ENCODE measurements at places on chromosomes 1 and 21. TPM values are rescaled to one million over a fixed set of nuclear protein-coding genes. Genes with fewer than 3 reads are reported as not detected.
A peak's percentile ranks its signal among the peaks of the same experiment; 100 is the strongest.

DNA sequence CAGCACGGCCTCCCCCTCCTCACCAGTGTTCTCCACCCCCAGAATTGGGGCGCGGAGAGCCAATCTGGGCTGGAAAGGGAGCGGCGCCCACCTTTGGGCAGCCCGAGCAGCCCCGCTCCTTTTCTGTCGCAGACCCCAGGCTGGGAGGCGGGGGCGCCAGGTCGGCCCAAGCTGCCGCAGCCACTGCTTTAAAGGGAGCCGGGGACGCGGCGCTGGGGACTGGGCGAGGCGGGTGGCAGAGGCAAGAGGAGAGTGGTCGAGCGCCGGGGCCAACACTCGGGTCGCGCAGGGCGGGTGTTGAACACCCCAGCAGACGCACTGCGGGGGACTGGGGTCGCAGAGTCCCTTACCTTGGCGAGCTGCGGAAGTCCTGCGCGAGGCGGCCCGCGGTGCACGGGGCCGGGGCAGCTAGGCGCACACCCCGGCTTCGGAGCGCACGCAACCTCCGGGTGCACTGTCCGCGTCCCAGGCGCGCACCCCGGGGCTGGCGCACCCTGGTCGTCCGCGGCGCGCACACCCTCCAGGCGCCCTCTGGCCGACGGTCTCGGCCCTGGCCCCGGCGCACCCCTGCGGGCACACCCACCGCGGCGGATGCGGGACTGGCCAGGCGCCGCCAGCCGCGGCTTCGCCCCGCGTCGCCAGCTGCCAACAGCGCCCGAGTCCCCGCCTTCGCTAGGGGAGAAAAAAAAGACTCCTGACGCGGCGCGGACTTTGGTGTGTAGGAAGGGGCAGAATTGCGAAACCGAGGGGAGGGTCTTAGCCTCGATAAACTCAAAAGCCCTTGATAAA is at the start of gene KANK4:
Gene KANK4 (minus strand): TSS at position 679 of the 789 bp plus-strand sequence. CDS start 37,870 bp downstream, outside the sequence.
- DNase-seq: peak; percentile 76
- no peaks in the 10 kb centered on the region for H3K27me3 ChIP-seq

GRCh38 chr21:21183092-21183491 is 184.9 kb downstream of the NCAM2 start:
- no peak overlapping the region for H3K4me3 ChIP-seq
- no peak overlapping the region for H3K27ac ChIP-seq
- no peaks in the 10 kb centered on the region for H3K4me1 ChIP-seq
- no peaks in the 10 kb centered on the region for H3K27me3 ChIP-seq
- DNase-seq: no peak

DNA sequence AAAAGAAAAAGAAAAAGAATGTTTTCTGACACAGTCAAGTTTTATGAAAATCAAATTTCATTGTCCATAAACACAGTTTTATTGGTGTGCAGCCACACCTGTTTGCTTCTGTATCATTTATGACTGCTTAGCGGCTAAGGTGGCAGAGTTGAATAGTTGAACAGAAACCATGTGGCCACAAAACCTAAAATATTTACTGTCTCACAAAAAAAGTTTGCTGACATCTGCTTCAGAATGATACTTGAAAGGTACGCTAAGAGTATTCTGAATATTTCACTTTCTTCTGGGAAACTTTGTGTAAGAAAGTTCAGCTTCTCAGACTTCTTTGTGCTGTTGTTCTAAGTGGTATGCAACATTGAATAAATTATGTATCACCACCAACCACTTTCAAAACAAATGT is 6.2 kb downstream of the KCNK1 start:
- peaks cover 11% of the 10 kb centered on the region for H3K4me1 ChIP-seq
- H3K27me3 ChIP-seq: no peaks in the 10 kb centered on the region
- H3K36me3 ChIP-seq: no peaks in the 10 kb centered on the region
- H3K4me3 ChIP-seq: no peak overlapping the region
- DNase-seq: no peak

GRCh38 chr1:86965012-86965826 is 50.8 kb downstream of the HS2ST1 start:
- H3K27ac ChIP-seq: no peak overlapping the region
- no peaks in the 10 kb centered on the region for H3K27me3 ChIP-seq
- H3K4me1 ChIP-seq: no peaks in the 10 kb centered on the region
- H3K4me3 ChIP-seq: no peak overlapping the region

GRCh38 chr1:9753121-9753531 is 70.6 kb downstream of the CLSTN1 start:
- peaks cover 9% of the 10 kb centered on the region for H3K4me1 ChIP-seq
- H3K4me3 ChIP-seq: no peak overlapping the region
- no peaks in the 10 kb centered on the region for H3K27me3 ChIP-seq
- H3K36me3 ChIP-seq: peaks cover 69% of the 10 kb centered on the region

- H3K27ac ChIP-seq: peak overlapping the region; percentile 96
- H3K4me3 ChIP-seq: peak overlapping the region; percentile 99
- no peaks in the 10 kb centered on the region for H3K27me3 ChIP-seq
Observed at GRCh38 chr1:224183591-224184312, 712 bp downstream of the DEGS1 start.

GRCh38 chr1:221022331-221022730 is 143.1 kb downstream of the HLX start:
- no peak overlapping the region for H3K4me3 ChIP-seq
- no peaks in the 10 kb centered on the region for H3K36me3 ChIP-seq
- no peaks in the 10 kb centered on the region for H3K4me1 ChIP-seq
- no peak overlapping the region for H3K27ac ChIP-seq

GRCh38 chr1:10056599-10056987 is 23.8 kb downstream of the UBE4B start:
- H3K4me3 ChIP-seq: no peak overlapping the region
- peaks cover 49% of the 10 kb centered on the region for H3K4me1 ChIP-seq
- no peaks in the 10 kb centered on the region for H3K27me3 ChIP-seq
- H3K36me3 ChIP-seq: no peaks in the 10 kb centered on the region
- no peak for DNase-seq
- H3K27ac ChIP-seq: peak overlapping the region; percentile 51

GRCh38 chr1:89822999-89823628 is 2.3 kb downstream of the LRRC8D start:
- H3K27ac ChIP-seq: no peak overlapping the region
- H3K36me3 ChIP-seq: no peaks in the 10 kb centered on the region
- no peaks in the 10 kb centered on the region for H3K27me3 ChIP-seq
- no peak for DNase-seq

DNA sequence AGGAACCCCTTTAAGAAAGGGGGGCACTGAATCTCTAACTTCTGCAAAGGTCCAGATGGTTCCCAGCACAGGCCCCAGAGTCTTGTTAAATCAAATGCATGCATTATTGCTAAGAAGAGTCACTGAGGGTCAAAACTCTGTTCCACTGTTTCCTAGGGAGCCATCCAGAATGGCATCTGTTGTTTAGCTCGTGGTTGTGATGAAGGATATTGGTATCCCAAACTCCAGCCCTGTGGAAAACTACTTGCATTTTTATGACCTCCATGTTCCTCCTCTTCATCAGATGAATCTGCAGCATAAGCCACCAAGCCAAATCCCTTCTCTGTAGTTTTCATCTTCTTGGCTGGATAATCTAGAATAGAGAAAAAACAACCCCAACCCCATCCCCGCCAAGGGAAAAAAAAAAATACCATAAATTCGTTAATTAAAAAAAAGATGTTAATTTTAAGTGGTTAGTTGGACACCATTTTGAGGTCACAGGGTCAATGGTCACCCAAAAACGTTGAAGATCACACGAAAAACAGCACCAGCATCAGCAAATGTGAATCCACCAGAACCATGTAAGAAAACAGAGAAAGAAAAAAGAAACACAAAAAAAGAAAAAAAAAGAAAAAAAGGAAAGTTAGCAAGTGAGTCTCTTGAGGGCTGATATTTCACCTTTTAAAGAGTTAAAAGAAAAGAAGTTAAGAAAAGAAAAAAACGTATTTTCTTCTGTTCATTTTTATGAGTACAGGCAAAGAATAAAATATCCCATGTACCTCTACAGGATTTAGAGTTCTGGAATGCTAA is 3.0 kb upstream of the RIT1 start:
- no peak overlapping the region for H3K4me3 ChIP-seq
- no peaks in the 10 kb centered on the region for H3K27me3 ChIP-seq
- DNase-seq: no peak
- no peak overlapping the region for H3K27ac ChIP-seq
- peaks cover 4% of the 10 kb centered on the region for H3K4me1 ChIP-seq

Gene SMCP
- total RNA-seq: not detected

Gene NIBAN1
- total RNA-seq: 9.8 TPM

- H3K4me3 ChIP-seq: no peak overlapping the region
- H3K27me3 ChIP-seq: no peaks in the 10 kb centered on the region
- H3K4me1 ChIP-seq: peaks cover 9% of the 10 kb centered on the region
- H3K27ac ChIP-seq: no peak overlapping the region
- no peak for DNase-seq
Observed at GRCh38 chr1:167676916-167677848, 44.6 kb upstream of the MPZL1 start.

Gene INSRR
- total RNA-seq: 0.29 TPM

- no peaks in the 10 kb centered on the region for H3K36me3 ChIP-seq
- H3K4me3 ChIP-seq: peak overlapping the region; percentile 27
- no peak overlapping the region for H3K27ac ChIP-seq
- no peaks in the 10 kb centered on the region for H3K27me3 ChIP-seq
- H3K4me1 ChIP-seq: peaks cover 11% of the 10 kb centered on the region
- DNase-seq: peak; percentile 88
Observed at GRCh38 chr1:91282695-91283420, 121.8 kb downstream of the HFM1 start.

Gene VWA5B1
- total RNA-seq: not detected

Gene TENT5C
- 27.1 TPM for total RNA-seq

- H3K36me3 ChIP-seq: peaks cover 33% of the 10 kb centered on the region
- no peak overlapping the region for H3K4me3 ChIP-seq
Observed at GRCh38 chr1:21674957-21675356, 5.8 kb upstream of the RAP1GAP start.

- H3K36me3 ChIP-seq: no peaks in the 10 kb centered on the region
- DNase-seq: no peak
- H3K4me3 ChIP-seq: no peak overlapping the region
- no peaks in the 10 kb centered on the region for H3K4me1 ChIP-seq
Observed at GRCh38 chr1:160107512-160107911, 8.0 kb upstream of the ATP1A2 start.

- H3K27ac ChIP-seq: peak overlapping the region; percentile 89
- peaks cover 44% of the 10 kb centered on the region for H3K4me1 ChIP-seq
- DNase-seq: peak; percentile 82
- H3K36me3 ChIP-seq: no peaks in the 10 kb centered on the region
- H3K27me3 ChIP-seq: no peaks in the 10 kb centered on the region
- peak overlapping the region; percentile 89 for H3K4me3 ChIP-seq
Observed at GRCh38 chr1:9825093-9826074, 1.6 kb upstream of the CLSTN1 start.

DNA sequence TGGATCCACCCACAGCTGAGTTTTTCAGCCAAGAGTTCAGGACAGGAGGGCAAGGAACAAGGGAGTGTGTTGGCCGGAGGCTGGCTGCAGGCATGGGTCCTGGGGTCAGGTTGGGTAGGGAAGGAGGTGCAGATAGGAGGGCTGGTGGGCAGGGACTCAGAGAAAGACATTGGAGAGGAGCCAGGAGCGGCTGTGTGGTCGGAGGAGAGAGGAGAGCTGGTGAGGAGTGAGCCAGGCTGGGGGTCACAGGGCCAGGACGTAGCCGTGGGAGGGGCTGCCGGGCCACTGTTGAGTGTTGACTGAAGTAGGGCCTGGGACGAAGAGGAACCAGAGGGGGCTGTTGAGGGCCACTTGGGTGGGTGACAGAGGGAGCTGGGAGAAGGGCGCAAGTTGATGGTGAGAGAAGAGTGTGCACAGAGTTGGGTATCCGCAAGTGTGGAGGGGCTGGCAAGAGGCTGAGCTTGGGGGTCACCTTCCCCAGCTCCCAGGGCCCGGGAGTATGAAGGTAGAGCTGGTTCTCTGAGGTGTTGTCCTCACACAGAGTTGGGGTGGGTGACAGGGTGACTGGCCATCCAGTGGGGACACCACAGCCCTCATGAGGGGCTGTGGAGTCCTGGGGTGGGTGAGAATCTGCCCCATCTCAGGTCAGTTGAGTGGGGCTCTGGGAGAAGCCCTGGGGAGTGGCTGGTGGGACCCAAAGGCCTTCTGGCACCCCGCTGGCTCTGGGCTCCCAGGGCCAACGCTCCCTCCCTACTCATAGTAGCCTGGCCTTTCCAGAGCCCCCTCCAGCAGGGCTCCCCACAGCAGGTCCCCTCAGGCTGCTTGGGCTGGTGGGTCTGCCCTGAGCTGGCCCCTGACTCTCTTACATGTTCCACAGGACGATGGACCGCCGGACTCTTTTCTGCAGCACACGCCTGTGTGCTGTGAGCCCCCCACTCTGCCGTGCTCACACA is 21.9 kb downstream of the PODN start:
- H3K4me1 ChIP-seq: no peaks in the 10 kb centered on the region
- peaks cover 3% of the 10 kb centered on the region for H3K36me3 ChIP-seq
- no peak overlapping the region for H3K27ac ChIP-seq
- H3K4me3 ChIP-seq: no peak overlapping the region
- no peaks in the 10 kb centered on the region for H3K27me3 ChIP-seq

Gene DESI2
- total RNA-seq: 34.9 TPM

DNA sequence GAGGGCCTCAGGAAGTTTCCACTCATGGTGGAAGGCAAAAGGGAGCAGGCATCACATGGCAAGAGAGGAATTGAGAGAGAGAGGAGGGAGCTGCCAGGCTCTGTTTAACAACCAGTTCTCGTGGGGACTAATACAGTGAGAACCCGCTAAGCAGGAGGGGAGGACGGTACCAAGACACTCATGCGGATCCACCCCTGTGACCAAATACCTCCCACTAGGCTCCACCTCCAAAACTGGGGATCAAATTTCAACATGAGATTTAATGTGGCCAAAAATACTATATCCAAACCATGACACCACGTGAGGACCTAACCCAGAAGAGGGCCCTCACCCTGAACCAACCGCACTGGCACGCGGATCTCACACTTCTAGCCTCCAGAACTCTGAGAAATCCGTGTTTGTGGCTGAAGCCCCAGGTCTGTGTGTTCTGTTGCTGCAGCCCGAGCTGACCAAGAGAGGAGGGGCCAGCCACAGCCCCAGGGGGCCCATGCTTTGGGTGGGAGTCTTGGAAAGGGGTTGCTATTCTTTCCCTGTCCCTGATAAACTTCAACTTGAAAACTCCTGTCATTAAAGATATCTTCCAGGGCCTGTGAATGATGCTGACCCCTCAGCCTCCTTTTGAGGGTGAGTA is 32.0 kb downstream of the TRIM67 start:
- no peaks in the 10 kb centered on the region for H3K36me3 ChIP-seq
- no peak overlapping the region for H3K27ac ChIP-seq
- peaks cover 16% of the 10 kb centered on the region for H3K27me3 ChIP-seq
- DNase-seq: no peak
- no peak overlapping the region for H3K4me3 ChIP-seq

Gene OLFML3
- 27.4 TPM for total RNA-seq

DNA sequence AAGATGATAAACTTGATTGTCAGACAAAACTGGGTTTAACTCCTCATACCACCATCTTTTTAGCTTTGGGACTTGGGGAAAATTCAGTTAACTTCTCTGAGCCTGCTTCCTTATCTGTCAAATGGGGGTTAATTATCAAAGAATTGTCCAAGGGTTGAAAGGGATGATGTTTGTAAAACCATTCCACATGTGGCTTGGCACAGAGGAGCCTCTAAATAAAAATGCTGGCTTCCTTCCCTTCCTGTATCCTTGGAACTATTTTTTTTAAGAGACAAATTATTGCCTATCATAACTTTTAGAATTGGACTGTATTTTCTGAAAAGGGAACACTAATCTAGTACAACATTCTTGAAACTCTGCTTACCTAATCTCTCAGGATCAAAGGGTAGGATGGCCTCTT is 143.4 kb upstream of the USP24 start:
- no peaks in the 10 kb centered on the region for H3K36me3 ChIP-seq
- H3K4me3 ChIP-seq: no peak overlapping the region
- no peaks in the 10 kb centered on the region for H3K27me3 ChIP-seq
- H3K27ac ChIP-seq: no peak overlapping the region
- no peaks in the 10 kb centered on the region for H3K4me1 ChIP-seq
- no peak for DNase-seq

Gene GSTM1
- total RNA-seq: 2.6 TPM

Measured in stomach (tissue), 19 donors.